ENCODE measurements at places on chromosomes 5 and 9.

DNA sequence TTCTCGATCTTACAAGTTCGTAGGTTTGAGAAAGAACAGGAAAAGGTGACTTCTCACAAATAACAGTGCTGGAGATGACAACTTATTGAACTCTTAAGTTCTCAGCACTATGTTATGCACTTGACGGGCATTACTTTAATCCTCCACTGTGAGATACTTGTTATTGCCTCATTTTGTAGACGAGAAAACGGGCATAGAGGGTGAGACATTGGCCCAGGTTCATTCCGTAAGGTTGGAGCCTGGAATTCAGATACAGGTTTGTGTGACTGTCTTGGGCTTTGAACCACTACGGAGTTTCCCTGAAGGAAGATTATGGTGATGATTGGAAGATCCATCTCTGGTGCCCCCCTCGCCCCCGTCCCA is 657 bp downstream of the MAT2B start:
- peak; percentile 39 for DNase-seq

DNA sequence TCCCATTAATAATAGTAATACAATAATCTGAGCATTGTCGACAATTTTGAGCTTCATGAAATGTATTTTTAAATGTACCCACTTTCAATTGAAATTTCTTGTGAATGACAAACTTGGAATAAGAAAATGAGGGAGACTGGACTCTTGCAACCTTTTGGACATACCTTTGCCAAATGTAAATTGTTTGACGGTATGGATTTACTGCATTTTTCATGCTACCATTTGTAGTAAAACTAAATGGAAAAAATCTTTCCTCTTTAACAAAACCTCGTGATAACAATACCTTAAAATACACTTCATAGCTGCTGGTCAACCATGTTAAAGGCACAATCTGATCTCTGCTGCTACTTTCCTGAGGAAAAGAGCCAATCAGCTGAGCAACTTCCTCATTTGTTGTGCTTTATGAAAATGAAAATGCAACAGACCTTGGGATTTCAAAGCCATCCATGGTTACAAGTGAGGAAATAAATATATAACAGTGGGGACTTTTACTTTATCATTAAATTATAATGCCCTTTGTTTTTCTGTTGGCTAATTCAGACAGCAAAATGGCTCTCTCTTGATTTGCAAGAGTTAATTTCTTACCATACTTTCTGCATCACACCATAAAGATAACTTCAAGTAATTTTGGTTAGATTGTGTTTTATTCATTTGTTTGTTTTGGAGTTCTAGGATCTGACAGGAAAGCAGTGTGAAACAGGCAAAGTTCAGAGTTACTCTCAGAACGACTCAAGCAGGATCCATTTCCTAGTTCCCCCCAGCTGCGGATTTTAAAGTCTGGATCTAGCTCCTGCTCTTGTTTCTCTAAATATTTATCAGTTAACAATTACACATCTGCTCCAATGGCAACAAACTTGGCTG is 1.1 kb downstream of the ALDH1A1 start:
- no peak for DNase-seq

GRCh38 chr5:151338734-151339133 is 8.6 kb downstream of the SLC36A2 start:
- no peak for DNase-seq

DNA sequence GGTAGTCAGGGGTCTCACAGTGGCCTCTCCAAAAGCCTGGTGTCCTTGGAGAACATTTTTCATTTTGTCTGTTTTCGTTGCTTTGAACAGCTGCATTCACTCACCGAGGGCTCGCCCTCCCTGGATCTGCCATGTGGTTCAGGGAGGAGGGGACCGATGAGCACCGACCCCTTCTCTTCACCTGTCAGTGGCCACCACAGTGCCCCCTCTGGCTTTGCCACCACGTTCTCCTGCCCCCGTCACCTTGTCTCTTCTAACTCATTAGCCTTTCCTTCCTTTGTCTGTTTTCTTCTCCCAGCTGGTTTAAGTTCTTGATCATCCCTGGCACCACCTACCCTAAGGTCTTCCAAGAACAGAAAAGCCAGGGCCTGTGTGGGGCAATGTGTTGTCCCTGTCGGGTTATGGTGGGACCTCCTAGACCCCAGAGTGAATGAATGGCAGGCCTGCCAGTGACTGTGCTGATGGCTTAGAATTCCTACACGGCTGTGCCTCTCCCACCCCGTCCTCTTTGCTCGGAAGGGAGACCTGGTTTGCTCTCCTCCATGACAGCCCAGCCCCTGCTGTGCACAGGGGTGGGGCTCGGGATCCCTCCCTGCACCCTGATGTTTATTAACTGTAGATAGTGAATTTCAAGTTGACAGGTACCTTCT is 90.0 kb downstream of the ANKRD33B start:
- no peak for DNase-seq

DNA sequence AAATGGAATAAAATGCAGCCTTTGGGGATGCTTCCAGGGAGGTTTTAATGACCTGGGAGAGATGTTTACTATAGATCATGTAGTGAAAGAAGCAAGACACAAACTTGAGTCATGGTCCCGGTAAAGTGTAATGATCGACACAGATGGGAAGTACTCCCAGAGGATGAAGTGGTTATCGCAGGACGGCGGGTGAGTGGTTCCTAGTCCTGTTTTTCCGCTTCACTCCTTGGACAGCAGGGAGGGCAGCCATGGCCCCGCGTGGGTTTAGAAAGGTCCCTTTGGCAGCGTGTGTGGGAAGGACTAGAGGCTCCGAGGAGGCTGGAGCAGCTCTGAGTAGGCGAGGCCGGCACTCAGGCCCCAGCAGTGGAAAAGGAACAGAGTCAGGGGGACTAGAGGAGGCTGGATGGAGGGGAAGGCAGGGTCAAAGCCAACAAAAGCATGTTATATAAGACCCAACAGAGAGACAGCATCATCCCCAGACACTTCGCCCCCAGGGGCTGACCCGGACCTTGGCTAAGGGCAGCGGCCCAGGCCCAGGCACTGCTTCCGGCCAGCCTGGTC is 49.2 kb upstream of the STXBP1 start:
- peak; percentile 61 for DNase-seq

GRCh38 chr5:180213256-180213600 is 4.2 kb upstream of the RASGEF1C start:
- no peak for DNase-seq

DNA sequence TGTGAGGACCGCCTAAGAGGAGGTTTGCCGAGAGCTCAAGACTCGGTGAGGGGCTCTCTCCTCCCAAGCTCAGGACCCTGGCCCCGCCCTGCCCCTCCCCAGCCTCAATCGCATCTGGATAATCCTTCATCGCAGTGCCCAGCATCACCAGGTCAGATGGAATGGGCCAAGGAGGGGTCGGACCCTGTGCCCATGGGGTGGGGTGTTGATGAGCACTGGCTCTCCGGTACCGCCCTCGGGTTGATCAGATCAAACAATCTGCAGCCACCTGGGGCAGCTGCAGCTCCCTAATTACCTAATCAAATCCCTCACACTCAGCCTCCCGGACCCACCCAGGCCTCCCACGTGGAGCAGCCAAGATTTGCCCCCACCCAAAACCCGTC is 24.4 kb upstream of the TDRD7 start:
- DNase-seq, result no peak

DNA sequence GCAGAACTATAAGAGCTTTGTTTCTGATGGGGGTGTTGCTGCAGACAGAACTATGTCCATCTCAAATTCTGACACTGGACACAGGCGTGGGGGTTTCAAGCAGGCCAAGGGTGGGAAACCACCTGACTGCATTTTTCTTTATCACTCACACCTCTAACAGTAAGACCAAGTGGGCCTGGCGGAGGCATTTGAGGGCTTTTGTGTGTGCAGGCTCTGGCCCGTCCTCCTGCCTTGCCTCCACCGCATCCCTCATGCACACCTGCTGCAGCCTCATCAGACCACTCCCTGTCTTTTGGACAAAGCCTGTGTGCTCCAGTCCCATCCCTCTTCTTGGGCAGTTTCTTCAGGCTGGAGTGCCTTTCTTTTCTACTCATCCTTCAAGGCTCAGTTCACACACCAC is 7.9 kb downstream of the OR13J1 start:
- DNase-seq, result no peak

DNA sequence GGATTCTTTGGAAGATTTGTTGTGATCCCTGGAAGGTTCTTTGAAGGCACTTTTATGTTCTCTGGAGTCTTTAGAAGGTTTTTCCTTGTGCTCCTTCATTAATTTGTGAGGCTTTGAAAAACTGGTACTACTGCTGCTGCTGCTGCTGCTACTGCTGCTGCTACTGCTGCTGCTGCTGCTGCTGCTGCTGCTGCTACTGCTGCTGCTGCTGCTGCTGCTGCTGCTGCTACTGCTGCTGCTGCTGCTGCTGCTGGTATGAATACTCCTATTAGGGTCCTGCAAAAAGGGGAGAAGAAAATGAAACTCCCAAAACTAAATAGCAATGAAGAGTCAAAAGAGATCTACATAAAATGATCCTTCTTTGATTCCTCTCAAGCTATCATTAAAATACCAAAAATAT is 208.1 kb downstream of the MLLT3 start:
- no peak for DNase-seq
